Right renal pelvis (tissue), 4 donors: ENCODE measurements at places on chromosomes 2 and 18.

- DNase-seq: no peak
Observed at GRCh38 chr2:195819276-195819675, 162.2 kb downstream of the SLC39A10 start.

- DNase-seq: no peak
Observed at GRCh38 chr18:10488017-10488416, 33.6 kb downstream of the APCDD1 start.

GRCh38 chr2:222883420-222883819, 22.6 kb downstream of the ACSL3 start:
- DNase-seq: no peak

GRCh38 chr18:1012775-1013174, 108.1 kb downstream of the ADCYAP1 start:
- DNase-seq: no peak

DNA sequence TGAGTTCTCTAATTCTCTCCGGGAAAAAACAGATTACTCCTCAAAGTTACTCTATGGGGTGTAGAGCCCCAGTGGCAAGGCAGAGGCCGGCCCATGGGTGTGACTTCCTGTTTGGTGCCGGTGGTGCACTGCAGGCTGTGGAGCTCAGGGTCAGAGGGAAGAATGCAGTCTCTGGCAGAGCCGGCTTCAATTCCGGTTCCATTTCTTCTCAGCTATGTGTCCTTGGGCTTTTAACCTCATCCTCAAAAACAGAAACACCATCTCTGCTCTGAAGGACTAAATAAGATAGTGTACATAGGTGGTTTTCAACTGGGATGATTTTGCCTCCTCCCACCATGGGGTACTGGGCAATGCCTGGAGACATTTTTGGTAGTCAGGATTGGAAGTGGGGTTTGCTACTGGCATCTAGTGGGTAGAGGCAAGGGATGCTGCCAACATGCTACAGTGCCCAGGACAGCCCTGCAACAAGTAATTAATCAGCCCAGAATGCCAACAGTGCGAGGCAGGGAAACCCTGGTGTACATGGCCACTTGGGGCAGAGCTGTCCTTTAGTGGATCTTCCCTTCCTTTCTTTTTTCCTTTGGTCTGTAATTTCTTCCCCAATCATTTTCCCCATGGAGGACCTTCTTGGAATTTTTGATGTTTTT, 81.2 kb downstream of the INSIG2 start:
- DNase-seq: no peak

DNA sequence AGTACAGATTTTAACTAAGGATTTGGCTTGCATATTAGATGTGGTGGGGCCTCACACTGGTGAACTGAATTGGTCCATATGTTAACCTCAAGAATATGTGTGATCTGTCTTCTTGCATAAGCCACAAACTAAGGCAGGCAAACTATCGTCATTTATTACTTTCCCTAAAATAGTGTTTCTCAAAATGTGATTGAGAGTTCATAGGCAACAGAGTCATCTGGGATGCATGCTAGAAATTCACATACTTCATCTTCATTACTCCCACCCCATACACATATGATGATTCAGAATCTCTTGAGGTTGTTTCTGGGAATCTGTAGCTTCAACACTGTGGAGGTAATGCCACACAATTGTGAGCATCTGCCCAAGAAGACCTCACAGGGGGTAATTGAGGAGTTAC, 822.8 kb upstream of the CDH2 start:
- DNase-seq: no peak

- DNase-seq: no peak
Observed at GRCh38 chr2:7324706-7325105, 407.5 kb downstream of the RNF144A start.

GRCh38 chr2:128746356-128746755, 427.7 kb upstream of the HS6ST1 start:
- DNase-seq: no peak

DNA sequence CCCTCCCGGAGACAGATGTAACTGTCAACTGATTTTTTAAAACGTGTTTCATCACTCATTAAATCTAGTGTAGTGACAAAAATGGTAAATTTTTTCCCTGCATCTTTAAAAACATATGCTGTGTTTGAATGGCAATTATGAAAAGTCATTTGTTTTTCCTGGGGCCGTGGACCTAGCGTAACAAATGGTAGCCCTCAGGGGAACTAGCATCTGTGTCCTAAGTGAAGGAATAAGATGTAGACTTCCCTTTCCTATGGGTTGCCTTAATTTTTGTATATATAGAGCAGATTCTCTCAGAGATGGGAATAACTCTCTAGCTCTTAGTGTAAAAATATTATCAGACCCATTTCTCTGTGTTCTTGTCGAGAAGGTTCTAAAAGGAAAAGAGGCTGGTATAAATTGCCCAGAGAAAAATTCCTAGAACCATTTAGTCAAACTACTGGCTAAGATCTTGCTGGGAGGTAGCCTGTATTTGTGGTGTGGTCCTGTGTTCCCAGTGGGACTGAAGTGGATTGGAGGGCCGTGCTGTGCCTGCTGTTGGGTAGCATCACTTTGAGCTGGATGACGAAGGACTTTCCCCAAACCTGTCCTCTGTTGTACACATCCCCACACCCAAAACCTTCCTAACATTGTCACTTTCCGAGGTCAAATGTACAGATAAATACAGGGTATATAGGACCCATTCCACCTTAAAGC, 85.8 kb downstream of the LIMS1 start:
- DNase-seq: no peak

DNA sequence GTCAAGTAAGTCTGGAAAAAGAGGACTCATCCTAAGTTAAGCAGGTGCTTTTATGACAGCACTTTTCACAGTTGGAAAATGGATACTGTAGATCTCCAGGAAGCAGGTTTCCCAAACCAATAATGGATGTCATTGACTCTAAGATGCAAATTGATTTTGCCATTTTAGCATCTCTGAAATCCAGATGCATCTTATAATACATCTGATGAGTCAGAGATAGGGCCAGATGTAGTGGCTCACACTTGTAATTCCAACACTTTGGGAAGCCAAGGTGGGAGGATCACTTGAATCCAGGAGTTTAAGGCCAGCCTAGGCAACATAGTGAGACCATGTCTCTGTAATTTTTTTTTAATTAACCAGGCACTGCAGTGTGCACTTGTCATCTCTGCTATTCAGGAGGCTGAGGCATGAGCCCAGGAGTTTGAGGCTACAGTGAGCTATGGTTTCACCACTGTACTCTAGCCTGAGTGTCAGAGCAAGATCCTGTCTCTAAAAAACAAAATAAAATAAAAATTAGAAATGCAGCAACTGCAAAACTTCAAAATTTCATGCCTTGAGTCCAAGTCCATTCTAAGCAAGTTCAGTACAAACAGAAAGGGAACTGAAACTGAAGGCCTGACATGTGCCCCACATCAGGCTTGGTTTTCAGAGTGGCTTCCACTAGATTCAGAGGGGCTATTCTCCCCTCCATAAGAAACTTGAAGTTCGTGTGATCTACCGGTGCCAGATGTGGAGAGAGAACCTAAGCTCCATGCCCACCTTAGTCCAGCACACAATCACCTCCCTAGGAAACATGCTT, 267.8 kb upstream of the NCKAP5 start:
- DNase-seq: no peak

DNA sequence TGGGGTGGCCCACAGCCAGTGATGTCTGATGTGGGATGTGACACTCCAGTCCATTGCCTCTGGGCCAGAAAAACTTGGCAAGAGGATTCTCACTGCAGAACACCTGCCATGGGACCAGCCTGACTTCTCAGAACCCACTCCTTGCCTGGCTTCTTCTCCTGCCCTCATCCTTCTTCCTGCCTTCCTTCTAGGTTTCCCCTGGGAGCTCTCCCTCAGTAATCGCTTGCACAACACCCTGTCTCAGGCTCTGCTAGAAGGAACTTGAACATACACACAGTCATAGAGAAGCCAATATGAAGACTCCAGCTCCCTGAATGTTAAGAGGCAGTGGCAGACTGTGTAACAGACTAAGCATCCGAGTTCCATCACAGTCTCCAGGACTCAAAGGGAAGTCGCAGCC, 4.3 kb upstream of the COL6A3 start:
- DNase-seq: no peak

DNA sequence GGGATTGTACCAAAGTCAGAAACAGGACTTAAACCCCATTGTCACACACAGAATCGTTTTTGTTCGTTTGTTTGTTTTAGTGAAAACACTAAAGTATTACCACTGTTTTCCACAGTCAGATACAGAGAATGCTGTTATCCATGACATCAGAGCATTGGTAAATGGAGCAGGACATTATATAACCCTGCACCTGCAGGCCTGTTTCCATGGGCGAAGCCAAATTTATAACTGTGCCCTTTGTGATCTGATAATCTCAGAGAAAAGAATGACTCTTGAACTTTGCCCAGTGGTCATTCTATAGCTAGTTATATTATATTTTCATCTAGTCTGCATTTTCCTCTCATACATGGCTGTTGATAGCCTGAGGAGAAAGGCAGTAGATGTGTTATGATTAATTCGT, 217.6 kb downstream of the TMEM182 start:
- DNase-seq: no peak

- no peak for DNase-seq
Observed at GRCh38 chr2:69628325-69629021, 15.1 kb downstream of the AAK1 start.

DNA sequence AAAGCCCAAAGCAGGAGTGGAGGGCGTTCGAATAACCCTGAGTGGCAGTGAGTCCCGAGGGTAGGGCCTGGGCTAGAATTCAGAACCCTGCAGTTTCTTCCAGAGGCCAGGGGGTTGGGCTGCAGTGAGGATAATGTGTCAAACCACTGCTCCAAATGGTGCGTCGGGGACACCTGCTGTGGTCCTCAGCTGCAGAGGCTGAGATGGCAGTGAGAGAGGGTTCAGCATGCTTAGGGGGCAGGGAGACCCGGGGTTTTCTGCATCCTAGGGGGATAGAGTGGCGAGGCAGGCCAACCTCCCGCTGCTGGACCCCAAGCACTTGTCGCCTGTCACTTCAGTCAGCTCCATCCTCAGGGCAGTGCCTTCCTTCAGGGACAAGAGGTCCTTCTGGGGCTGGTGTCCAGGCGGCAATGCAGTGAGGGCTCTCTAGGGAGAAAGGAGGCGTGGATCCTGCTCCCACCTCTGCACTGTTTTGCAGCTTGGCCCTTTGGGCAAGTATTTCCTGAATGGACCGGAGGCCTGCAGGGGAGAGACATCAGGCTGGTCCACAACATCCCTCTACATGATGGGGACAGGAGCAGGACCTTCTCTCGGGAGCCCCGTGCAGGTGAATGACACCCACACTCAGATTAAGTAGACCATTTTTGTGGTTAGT, 8.4 kb upstream of the NTSR2 start:
- DNase-seq: no peak

DNA sequence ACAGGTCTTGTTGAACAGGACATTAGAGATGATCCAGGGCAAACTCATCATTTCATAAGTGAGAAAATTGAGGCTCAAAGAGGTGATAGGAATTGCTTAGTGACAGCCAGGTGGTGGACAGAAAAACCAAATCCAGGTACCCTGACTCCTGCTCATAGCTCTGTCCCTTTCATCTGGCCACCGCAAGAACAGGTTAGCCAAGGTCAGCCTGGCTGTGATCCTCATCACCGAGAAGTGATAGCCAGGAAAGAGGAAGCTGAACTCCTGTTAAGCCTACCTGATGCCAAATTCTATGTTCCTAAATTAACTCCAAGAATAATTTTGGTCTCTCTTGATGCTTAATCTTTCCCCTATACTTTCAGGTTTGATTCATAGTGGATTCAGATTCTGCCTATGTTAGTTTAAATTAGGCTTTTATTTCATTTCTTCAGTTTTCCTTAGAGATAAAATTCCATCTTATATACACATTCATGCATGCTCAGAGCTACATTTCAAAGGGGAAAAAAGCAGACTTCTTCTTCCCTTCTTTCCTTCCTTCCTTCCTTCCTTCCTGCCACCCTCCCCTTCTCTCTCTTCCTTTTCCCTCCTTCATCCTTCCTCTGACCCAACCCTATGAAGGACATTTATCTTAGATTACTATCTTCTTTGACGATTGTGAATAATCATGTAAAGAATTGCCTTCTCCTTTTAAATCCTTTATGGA, 17.3 kb upstream of the CRIM1 start:
- DNase-seq: no peak

DNA sequence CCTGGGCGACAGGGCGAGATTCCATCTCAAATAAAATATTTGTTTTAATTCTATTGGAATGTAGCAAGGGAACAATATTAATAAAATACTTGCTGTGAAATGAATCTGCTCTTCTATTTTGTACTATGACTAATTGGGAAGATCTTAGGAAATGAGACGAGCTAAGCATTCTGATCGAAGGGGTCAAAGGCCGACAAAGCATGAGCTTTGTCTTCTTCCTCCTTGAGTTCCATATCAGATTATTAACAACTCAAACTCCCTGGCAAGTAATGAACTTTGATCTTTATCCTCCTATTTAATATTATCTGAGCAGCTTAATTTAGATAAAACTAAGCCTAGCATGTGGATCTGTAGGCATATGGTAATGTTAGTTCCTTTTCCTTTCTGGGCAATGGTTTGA, 15.5 kb downstream of the GEMIN6 start:
- no peak for DNase-seq

- DNase-seq: no peak
Observed at GRCh38 chr2:156896294-156896693, 361.2 kb upstream of the GALNT5 start.

- DNase-seq: no peak
Observed at GRCh38 chr2:240235149-240235803, 94.8 kb upstream of the OTOS start.

DNA sequence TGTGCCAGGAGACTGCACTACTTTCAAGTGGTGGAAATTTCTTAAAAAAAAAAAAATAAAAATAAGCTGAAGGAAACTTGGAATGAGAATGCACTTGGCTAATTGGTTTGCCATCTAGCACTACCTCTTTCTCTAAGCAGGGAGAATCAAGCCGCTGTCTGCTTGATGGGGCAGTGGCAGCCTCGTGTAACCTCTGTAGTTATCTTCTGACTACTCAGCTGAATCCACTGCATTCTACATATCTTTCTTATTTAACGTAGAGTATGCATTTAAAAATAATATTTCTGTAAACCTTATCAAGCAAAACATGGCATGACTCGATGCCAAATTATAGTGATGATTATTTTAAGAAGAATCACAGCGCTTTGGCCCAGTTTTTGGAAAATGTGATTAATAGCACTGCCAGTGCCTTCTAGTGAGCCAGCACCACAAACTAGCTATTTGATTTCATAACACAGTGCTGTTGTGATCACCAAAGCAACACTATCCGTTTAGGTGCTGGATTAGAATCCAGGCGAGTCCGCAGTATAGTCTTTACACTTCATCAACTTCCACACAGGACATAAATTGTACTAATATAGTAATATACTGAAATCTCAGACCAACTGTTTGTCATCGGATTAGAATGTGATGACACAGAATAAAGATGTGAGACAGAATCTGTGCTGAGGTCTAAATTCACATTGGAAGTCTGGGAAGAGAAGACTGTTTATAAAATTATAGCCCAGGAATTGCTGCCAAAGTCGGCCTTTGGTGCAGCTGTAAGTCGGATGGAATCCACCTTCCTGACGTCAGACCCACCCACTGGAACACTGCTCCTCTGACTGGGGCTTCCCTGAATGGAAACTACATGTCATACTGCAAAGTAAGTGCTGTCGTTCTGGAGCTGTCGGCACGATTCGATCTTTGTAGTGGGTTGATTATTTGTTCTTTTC, 136.5 kb upstream of the ETAA1 start:
- DNase-seq: no peak
